ENCODE measurements at places on chromosomes 16 and 17. TPM values are rescaled to one million over a fixed set of nuclear protein-coding genes. Genes with fewer than 3 reads are reported as not detected.

The LRRC75A gene
- 1.2 TPM for total RNA-seq

The PABPN1L gene
- not detected for total RNA-seq

The KRTAP9-8 gene
- total RNA-seq: not detected

The KRT40 gene
- not detected for total RNA-seq

The RECQL5 gene
- total RNA-seq: 15.6 TPM

The SKAP1 gene
- 0.54 TPM for total RNA-seq

DNA sequence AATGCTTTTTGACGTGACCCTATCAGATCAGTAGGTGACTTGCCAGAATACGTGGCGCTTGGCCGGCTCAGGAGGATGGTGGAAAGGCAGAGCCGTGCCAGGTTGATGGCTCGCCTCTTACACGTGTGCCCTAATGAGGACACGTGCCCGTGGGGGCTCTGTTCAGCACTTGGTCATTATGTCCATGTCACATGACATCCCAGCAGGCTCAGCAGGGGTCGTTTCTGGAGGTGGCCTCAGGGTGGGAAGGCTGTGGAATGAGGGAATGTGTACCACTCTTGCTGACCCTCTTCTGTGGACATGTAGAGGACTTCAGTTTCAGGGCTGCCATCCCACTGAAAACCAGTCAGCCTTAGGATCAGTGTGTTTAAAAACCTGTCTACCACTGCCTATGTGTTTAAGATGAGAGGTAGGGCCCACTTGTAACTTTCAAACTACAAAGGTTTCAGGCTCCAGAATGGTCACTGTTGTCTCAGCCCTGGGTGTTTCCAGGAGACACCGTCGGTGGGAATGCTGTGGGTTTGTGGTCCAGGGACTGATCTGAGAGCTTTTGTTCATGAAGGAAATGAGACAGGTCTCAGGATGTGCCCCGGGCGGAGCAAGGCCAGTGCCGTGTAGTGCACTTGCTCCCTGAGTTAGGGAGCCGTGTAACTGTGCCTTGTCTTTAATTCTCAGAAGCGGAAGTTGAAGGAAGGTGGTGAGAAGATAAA is 12.1 kb downstream of the UBN1 start:
- DNase-seq: no peak

- DNase-seq: no peak
These were observed 40.5 kb downstream of the LYRM1 start for GRCh38 chr16:20940871-20941635.

DNA sequence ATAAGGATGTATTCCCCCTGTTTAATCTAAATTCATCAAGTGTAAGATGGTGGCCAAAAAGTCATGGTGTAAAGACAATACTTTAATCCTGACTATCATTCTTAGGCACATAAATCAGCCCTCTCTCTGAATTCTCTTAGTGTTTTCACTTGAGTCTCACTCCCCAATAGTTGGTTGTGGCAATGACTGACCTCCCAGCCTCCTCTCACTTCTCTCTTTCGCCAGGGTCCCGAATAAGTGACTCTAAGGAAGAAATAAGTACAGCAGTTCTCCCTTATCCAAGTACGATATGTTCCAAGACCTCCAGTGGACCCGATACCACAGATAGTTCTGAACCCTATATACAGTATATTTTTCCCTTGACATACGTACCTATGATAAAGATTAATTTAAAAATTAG is 335.3 kb downstream of the MAF start:
- no peak for DNase-seq

GRCh38 chr16:89043636-89044417 is 49.8 kb upstream of the ACSF3 start:
- peak; percentile 14 for DNase-seq

DNA sequence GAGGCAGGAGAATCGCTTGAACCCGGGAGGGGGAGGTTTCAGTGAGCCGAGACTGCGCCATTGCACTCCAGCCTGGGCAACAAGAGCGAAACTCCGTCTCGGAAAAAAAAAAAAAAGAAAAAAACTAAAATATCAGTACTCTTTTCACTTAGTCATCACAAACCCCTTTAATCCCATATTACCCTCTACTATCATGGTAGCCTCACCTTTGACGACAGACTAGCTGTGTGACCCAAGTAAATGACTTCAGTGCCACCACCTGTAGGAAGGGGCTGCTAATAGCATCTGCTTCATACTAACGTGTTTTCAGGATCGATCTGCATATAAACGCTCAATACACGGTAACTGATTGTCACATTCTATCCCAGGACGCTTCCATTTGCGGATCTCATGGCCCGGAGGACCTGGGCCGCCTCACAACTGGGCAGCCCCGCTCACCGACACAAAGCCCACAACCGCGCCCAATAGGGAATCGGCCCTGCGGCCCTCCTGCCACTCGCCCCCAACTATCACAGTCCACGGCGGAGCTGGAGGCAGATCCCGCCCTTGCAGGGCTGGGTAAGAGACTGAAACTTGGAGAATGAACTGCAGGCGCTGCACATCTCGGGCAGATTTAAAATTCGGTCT is 1.1 kb upstream of the ZNF263 start:
- peak; percentile 26 for DNase-seq

DNA sequence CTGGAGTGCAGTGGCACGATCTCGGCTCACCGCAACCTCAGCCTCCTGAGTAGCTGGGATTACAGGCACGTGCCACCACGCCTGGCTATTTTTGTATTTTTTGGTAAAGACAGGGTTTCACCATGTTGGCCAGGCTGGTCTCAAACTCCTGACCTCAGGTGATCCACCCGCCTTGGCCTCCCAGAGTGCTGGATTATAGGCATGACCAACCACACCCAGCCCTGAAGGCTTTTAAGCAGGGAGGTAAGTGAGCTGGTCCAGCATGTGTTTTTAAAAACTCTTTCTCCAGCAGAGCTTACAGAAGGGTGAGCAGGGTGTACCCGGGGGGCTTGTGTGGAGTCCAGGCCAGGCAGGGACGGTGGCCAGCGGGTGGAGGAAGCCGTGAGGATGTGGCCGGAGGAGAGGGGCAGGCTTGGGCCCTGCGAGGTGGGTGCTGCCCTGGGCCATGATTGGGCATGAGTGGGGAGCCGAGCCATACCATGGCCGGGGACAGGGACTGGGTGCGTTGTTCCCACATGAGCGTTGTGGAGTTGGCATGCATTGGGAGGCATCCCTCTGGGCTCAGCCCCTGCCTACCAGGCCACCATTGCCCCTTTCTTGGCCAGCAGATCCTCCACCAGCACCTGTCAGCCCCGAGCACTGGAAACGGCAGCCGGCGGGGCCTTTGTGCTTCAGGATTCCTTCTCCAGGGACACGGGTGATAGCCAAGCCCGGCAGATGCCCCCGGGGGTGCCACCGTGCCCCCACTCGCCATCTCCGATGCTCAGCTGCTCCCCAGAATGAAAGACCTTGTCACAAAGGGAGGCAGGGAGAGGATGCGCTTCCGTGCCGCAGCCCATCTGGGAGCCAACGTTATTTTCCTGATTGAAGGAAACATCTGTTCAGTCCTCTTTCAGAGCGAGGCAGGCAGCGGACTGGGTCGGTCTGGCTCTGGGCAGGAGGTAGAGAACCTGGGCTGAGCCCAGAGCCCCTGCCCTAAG is 64.5 kb downstream of the RAI1 start:
- peak; percentile 60 for DNase-seq

GRCh38 chr17:30333503-30334360 is at the start of gene TMIGD1:
TMIGD1 (minus strand) TSS chr17:30334057; CDS start chr17:30332133, 1,924 bp downstream.
- DNase-seq: no peak

DNA sequence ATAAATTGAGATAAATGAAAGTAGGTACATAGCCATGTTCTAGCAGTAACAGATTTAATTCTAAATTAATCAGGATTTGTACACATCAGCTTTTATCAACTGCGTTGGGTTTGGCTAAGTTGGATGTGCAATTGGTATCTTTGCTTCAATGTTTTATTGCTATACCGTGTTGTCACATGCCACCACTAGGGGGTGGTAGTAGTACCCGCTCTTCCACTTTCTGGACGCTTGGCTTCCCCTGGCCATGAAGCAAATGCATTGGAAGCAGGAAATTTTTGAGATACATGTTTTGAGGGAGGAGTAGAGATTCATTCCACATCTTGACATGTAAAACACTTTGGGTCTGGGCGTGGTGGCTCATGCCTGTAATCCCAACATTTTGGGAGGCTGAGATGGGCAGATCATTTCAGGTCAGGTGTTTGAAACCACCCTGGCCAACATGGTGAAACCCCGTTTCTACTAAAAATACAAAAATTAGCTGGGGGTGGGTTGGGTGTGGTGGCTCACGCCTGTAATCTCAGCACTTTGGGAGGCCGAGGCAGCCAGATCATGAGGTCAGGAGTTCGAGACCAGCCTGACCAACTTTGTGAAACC is 58.6 kb downstream of the EMP2 start:
- DNase-seq: peak; percentile 32

DNA sequence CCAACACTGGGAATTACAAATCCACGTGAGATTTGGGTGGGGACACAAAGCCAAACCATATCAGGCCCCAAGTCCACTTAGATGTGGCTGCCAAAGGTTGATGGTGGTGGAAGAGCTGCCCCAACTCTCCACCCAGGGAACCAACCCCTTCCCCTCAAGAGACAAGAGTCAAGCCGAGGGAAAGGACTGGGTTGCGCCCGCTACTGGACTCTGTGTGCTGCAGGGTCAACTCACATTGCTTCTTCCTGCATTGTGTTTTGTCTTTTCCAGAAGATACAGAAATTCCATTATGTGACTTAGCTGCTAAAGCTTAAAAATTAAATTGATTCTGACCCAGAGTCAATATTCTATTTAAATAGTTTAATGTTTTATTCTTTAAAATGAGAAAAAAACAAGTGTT is 58.5 kb downstream of the ADAMTS18 start:
- no peak for DNase-seq

DNA sequence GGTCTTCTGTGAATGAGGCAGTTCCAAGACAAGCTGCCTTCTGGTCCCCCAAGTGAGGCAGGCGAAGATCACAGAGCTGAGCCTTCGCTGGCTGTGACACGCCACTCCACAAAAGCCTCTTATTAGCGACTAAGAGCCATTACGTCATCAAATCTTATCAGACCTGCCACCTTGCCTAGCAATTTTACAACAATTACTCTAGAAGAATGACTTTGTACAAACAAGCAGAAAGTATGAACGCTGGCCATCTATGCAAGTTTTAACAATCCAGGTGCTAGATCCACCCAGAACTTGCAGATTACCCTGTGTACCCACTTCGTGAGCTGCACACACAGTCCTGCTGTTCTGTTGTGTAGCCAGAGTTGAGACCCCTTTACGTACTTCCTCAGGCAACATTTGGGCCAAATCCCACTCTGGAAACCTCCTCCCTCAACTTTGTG is 3.8 kb upstream of the ICAM2 start:
- no peak for DNase-seq

GRCh38 chr17:28788100-28788499 is 44.3 kb downstream of the TRAF4 start:
- no peak for DNase-seq

DNA sequence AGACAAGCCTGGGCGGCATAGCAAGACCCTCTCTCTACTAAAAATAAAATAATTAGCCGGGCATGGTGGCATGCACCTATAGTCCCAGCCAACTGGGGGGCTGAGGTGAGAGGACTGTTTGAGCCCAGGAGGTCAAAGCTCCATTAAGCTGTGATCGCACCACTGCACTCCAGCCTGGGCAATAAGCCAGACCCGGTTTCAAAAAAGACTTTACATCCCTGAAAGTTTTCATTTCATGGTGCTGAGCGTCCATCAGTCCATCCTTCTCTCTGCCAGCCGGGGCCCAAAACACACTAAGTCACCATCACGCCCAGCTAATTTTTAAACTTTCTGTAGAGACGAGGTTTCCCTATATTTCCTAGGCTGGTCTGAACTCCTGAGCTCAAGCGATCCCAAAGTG is 10.6 kb downstream of the RAB40B start:
- no peak for DNase-seq

DNA sequence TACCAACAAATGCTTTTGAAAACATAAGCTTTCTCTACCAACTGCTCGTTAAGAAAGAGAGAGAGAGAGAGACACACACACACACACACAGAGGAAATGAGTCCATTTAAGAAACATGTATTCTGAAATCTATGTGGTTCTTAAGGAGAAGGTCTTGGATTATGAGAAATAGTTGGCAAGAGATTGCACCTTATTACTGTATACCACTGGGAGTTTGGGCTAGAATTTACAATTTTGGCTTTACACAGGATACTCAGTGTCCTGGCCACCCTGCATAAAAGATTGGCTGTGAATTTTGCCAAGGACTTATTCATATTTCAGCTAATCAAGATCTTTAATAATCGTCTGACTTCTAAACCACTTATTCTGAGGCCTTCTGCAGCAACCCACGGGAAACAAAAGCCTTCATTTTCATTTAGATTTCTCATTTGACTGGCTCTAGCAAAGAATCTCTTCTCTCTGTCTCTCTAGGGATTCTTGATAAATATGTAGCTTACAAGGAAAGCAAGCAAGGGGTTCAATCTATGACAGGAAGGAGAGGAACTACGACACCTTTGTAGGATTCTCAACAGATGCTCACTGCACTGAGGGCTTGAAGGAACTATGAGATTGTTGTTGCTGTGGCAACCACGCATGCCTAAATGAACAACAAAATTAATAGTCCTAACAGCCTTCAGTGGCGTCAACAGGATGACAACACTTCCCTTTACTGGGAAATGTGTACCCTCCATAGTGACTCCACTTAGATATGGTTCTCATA is 75.3 kb upstream of the GNAO1 start:
- no peak for DNase-seq

GRCh38 chr17:76659928-76660655 is 16.5 kb upstream of the ST6GALNAC1 start:
- peak; percentile 50 for DNase-seq

GRCh38 chr17:4994081-4994595 is 3.2 kb downstream of the INCA1 start:
- no peak for DNase-seq

DNA sequence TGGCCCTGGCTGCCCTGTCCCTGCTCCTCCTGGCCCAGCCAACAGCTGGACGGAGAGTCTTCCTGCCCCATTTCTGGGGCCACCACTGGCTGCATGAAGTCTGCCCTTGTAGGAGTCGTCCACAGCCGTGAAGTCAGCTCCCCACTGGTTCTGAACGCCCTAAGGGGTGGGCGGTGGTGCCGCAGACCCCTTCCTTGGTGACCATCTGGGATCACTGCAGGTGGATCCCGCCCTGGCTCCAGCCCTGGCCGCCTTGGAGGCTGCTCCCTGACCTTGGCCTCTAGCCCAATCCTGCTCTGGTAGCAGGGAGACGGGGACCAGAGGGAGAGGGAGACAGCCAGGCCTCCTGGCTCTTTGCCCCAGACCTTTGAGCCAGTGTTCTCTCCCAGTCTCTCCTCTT is 35.4 kb downstream of the MGAT5B start:
- no peak for DNase-seq

DNA sequence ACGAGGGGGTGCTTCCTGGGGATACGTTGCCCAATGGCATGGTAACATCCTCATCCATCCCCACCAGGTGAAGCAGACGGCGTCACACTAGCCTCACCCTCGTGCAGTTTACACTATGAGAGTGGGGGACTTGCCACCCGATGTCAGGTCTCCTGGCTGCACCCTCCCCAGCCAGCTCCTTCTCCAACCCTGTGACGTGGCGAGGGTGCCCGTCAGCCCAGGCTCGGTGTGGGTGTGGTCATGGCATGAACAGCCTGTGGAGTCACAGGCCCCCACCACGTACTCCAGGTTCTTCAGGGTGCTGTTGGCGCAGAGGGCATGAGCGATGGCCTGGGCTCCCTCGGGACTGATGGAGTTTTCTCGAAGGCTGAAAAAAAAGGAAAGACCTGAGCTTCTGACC is 28.3 kb downstream of the NLRC3 start:
- DNase-seq: no peak

- peak; percentile 36 for DNase-seq
These were observed 861 bp downstream of the RAB11FIP3 start for GRCh38 chr16:426115-426905.

All from right cardiac atrium (tissue), 5 donors.